Tongue (tissue), 3 donors: ENCODE measurements at places on chromosomes 1 and 21.

DNA sequence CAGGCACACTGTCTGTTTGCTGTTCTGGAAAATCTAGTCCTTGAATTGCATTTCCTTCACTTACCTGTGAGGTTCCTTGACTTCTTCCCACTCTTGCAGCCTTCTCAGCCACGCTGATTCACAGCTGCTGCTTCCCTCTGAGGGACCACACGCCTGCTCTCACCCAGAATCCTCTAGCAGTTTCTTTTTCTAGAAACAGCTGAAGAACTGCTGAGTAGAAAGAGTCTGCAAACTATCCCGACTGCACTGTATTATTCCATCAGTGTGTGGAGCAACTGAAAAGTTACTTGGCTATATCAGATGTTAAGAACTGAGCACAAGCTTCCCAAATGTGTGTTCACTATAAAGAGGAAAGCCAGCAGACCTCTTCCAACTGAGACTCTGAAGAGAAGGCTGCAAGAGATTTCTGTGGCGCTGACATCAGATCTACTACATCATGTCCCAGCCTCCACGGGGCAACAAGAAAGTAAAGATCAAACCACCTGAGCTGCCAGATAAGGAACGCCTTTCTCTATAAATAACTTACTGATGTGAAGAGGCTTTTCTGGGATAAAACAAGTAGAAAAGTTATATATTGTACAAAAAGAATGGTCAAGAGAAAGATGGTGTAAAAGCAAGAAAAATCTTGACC is 226.6 kb downstream of the RERE start:
- DNase-seq, result peak; percentile 50

DNA sequence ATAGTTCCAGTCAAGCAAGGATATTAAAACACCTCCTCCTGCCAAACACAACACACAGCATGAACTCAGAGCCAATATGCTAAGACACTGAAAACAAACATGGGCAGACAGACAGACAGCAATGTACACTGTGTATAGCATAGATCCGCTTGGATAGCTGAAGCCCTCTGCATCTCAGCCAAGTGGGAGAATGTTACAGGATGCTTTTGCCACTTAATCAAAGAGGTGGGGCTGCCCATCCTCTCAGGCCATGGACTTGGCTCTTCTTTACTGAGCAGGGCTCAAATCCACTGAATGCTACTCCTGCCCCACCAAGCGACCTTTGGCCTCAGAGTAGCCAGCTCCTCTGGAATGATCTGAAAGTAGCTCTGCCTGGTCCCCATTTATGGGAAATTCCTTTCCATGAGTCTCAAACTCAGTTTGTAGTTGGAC is 64.7 kb upstream of the NGF start:
- peak; percentile 8 for DNase-seq

DNA sequence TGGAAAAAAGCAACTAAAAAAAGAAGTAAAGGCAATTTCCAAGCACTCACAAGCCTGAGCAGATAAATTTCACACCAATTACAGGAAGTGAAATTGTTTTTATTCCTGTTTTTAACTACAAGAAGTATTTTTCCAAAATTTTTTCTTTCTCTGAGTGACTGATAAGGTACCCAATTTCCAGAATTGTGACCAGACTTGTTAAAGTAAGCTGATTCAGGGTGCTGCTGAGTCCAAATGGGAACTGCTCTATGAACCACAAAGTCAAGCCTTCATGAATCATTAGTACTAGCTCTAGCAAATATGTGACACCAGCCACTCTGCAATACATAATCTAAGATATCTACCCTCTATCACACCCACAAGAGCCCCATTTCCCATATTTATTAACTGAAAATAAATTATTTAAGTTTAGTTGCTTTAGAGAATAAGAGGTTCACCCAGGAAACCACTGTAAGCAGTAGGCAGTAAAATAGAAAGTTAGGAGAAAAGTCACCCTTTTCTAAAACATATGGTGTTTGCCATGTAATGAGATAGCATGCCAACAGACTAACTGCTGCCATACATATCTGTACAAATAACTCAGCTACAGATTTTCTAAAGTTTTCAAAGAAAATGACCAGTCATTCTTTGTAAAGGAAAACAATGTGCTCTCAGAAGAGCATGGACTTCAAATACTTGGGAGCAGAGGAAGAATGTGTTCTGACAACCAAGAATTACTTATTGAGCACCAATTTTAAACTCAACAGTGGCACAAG is 43.1 kb upstream of the TNFSF18 start:
- DNase-seq, result no peak

- no peak for DNase-seq
Measured at GRCh38 chr1:16402742-16403141, 34.5 kb downstream of the SPATA21 start.

- no peak for DNase-seq
Measured at GRCh38 chr1:172966844-172967540, 83.7 kb downstream of the TNFSF18 start.

DNA sequence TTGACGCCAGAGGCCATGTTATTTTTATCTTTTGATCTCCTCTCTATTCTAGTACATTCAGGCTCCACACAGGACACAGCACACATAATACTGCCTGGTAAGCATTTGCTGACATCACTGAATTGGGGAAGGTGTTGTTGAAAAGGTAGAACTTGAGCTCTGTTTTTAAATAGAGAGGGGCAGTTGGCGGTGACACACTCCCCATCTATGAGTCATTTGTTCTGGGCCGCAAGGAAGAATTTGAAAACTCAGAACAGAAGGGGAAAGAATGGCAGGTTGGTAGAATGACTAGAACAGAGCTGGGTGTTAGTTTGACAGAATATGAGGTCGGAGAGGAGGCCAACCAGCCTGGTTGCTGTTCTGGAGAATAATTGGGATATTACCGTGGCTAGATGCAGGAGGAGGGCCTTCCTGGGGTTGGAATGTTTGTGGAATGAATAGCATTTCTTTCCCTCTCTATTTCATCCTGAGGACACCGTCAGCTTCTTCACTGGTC is 52.1 kb upstream of the ERRFI1 start:
- no peak for DNase-seq

- DNase-seq, result no peak
Measured at GRCh38 chr1:224192082-224192788, 9.2 kb downstream of the DEGS1 start.

GRCh38 chr1:246365708-246366107 is 141.4 kb downstream of the SMYD3 start:
- no peak for DNase-seq

DNA sequence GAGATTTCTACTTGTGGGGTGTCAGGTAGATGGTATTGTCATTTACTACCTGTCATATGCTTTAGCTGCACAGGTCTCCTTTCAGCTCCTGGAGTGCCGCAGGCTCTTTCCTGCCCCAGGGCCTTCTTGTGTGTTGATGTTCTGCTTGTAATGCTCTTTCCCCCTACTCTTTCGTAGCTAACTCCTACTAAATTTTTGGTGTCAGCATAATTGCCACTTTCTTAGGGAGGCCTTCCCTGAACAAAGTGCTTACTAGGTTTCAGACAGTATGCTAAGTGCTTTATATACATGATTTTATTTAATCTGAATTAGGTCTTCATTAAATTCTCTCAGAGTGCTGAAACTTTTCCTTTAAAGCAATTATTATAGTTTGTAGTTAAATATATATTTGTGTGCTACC is 4.8 kb upstream of the THEM4 start:
- DNase-seq, result no peak

DNA sequence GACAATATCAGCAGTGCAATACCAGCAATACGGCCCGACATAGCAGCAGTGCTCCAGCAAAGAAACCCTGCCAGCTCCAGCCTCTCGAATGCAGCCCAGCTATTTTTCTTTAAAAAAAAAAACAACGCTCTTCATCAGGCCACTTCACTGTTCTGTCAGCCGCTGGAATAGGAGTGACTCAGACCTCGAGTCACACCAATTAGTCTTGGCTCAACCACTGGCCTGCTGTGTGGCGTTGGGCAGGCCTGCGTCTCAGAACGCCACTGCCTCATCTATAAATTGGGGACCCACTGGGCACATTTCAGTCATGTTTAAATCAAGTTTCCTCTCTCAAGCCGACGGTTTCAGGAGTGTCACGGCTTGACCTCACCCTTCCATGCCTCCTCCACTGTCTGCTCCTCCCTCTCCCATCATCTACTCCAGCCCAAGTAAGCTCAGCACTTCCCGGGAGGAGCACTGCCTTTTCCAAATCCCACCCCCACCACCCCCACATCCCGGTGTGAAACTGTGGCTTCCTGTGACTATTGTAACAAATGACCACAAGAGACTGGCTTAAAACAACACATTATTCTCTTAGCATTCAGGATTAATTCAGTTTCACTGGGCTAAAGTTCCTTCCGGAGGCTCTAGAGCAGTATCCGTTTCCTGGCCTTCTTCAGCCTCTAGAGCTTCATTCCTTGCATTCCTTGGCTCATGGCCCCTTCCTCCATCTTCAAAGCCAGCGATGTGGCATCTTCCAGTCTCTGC is 71.9 kb upstream of the EFHD2 start:
- no peak for DNase-seq

GRCh38 chr1:4462831-4463484 is 191.5 kb upstream of the AJAP1 start:
- no peak for DNase-seq

DNA sequence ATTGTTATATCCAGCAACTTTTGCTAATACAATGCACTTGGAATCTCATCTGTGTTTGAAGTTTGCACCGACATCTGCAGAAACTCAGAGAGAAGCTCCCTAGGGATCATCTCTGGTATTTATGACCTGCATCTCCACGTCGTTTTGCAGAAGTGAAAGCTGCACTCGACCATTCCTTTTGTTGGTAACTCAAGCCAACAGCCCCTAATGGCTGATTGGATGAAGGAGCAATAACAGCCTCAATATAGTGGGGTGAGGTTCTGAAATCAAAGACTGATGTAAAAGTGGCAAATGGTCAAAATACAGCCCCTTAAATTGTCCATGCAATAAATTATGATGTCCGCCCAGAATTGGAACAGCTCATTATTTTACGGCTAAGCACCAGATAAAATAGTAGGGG is 344.2 kb upstream of the KAZN start:
- peak; percentile 58 for DNase-seq

DNA sequence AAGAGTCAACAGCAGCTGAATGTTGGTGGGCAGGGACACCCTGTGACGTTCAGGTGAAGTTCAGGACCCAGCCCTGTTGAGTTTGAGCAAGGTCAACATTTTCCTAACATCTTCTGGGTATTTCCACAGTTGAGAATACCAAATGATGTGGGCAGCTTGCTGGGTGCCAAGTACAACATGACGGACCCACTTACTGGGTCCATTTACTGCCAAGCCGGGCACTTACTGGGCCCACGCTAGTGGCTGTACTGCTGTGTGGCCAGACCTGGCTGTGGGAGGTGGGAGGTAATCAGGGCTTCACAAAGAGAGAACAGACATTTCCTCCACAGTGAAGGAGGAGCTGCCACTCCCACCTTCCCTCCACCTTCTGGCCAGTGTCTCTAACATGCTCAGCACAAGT is 99.2 kb downstream of the PSMG1 start:
- no peak for DNase-seq

GRCh38 chr1:65756616-65757015 is 36.1 kb upstream of the PDE4B start:
- peak; percentile 63 for DNase-seq

DNA sequence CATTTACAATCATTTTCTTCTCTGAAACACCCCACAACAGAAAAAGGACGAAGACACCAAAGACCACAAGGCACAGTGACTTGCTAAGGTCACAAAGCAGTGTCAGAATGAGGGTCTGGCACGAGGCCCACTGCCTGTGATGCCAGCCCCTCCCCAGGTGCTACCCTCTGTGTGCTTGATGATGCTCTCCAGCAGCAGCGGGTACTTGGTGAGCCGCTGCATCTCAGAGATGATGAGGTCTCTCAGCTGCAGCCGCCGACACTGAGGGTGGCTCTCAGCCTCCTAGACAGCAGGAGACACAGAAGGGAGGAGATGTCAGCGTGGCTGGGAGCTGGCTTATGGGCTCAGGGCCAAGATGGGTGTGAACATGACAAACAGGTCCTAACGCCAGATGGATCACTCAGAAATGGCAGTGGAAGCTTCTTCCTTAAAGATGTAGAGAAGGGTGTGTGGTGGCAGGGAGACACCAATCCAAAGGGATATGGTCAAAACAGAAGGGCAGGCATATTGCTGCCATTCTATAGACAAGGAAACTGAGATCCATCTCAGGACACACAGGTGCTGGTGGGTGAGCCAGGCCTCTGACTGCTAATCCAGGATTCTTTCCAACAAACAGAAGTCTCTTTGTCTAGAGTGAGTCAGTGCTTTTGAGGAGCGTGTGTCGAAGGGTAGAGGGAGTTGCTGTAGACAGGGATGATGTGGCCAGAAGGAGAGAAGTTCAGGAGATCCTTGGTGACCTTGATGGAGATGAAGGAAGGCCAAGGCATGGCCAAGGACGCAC is 25.6 kb downstream of the LRRC71 start:
- no peak for DNase-seq

GRCh38 chr1:193555662-193556441 is 369.4 kb upstream of the B3GALT2 start:
- no peak for DNase-seq

GRCh38 chr1:183824291-183824690 is 19.4 kb downstream of the RGL1 start:
- DNase-seq, result no peak

DNA sequence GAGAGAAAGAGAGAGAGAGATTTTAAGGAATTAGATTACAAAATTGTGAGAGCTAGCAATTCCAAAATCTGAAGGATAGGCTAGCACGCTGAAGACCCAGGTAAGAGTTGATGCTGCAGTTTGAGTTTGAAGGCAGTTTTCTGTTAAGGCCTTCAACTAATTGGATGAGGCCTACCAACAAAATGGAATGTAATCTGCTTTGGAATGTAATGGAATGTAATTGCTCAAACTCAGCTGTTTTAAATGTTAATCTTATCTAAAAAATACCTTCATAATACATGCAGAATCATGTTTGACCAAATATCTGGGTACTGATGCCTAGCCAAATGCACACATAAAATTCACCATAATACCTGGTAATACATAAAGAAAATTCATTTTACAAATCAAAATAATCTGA is 976.1 kb downstream of the LTN1 start:
- DNase-seq, result no peak

DNA sequence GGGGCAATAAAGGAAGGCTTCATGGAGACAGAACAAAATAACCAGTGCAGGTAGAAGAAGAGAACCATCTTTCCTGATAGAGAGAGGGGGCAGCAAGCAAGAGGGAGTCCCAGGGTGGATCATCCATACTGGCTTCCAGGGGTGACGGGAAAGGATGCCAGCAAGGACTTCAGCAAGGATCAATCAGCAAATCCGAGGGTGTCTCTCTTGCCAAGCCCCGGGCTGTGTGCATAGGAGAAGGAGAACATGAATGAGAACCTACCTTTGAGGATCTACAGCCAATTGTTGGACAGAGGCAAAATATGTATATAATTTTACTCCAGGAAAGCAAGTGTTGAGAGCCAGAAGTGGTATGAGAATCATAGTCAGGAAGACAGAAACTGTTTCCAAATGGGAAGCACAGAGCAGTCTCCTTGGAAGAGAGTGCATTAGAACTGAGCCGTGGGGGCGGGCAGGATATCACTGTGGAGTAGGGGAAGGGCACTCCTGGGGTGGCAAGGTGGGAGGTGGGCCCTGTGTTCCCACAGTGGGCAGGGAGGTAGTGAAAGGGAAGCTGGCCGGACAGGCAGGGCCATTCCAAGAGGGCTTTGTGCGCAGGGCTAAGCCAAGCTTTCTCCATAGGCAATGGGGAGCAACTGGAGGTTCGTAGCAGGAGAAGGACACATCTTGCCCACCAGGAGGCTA is 1.1 kb upstream of the S100A9 start:
- DNase-seq, result no peak
